ENCODE measurements at places on chromosomes 11 and 22. TPM values are rescaled to one million over a fixed set of nuclear protein-coding genes. Genes with fewer than 3 reads are reported as not detected.
A peak's percentile ranks its signal among the peaks of the same experiment; 100 is the strongest.

RAB30 gene
- 15.5 TPM for total RNA-seq

GRCh38 chr11:76653012-76653673 is 17.4 kb downstream of the LRRC32 start:
- no peak for DNase-seq
- H3K27me3 ChIP-seq, result no peaks in the 10 kb centered on the region
- peaks cover 8% of the 10 kb centered on the region for H3K36me3 ChIP-seq
- H3K4me3 ChIP-seq, result no peak overlapping the region
- peak overlapping the region; percentile 64 for H3K27ac ChIP-seq

- no peak overlapping the region for H3K27ac ChIP-seq
- H3K36me3 ChIP-seq, result no peaks in the 10 kb centered on the region
- H3K27me3 ChIP-seq, result no peaks in the 10 kb centered on the region
- no peak for DNase-seq
- no peaks in the 10 kb centered on the region for H3K4me1 ChIP-seq
- H3K4me3 ChIP-seq, result no peak overlapping the region
These were observed 624.5 kb downstream of the OPCML start for GRCh38 chr11:132907651-132908413.

ATM gene
- 91.3 TPM for total RNA-seq

TECTA gene
- 0.59 TPM for total RNA-seq

RHOD gene
- total RNA-seq, result 12.2 TPM

FGF3 gene
- total RNA-seq, result not detected

IRAG1 gene
- 12.9 TPM for total RNA-seq

TPBGL gene
- total RNA-seq, result 0.47 TPM

DNA sequence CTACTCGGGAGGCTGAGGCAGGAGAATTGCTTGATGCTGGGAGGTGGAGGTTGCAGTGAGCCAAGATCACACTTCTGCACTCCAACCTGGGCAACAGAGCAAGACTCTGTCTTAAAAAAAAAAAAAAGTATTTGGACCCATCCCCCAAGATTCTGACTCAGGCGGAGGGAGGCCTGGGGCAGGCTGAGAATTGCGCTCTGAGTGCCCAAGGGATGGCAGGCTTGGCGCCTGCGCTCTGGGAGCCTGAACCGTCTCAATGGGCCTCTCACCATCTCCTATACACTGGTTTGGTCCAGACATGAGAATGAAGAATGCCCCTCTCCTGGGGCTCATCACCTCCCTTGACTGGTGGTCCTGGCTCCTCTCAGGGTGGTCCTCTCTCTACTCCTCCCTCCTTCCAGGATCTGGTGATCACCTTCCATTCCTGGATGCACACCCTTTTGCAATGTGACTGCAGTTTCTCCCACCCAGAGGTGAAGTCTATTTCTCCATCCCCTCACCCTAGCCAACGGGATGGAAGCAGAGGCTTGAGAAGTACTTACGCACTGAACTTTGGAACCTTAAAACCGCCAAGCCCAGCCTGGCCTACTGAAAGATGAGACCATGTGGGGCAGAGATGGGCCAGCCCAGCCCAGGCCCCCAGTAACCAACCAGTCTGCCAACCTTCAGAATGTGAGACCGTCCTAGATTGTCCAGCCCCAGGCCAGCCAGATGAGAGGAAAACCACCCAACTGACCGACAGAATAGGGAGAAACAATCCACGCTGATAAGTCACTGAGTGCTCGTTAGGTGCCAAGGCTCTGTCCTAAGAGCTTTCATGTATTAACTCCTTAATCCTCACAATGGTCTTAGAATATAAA is 4.9 kb downstream of the POLR3H start:
- no peaks in the 10 kb centered on the region for H3K27me3 ChIP-seq
- H3K4me3 ChIP-seq, result no peak overlapping the region
- DNase-seq, result no peak

SCN4B gene
- total RNA-seq, result 6.0 TPM

CRACR2B gene
- total RNA-seq, result 43.6 TPM

DNA sequence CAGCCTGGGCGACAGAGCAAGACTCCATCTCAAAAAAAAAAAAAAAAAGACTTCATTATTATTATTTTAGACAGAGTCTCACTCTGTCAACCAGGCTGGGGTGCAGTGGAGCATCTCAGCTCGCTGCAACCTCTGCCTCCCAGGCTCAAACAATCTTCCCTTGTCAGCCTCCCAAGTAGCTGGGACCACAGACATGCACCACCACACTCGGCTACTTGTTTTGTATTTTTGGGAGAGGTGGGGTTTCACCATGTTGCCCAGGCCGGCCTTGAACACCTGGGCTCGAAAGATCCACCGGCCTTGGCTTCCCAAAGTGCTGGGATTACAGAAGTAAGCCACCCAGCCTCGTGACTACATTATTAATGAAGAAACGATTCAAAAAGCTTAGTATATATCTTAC is 5.3 kb upstream of the TYMP start:
- DNase-seq, result no peak
- no peaks in the 10 kb centered on the region for H3K36me3 ChIP-seq
- no peak overlapping the region for H3K4me3 ChIP-seq
- H3K27me3 ChIP-seq, result no peaks in the 10 kb centered on the region
- H3K4me1 ChIP-seq, result peaks cover 54% of the 10 kb centered on the region

GRCh38 chr11:101133190-101133589 is 3.6 kb upstream of the PGR start:
- H3K36me3 ChIP-seq, result no peaks in the 10 kb centered on the region
- peaks cover 12% of the 10 kb centered on the region for H3K27me3 ChIP-seq
- H3K27ac ChIP-seq, result no peak overlapping the region
- no peak overlapping the region for H3K4me3 ChIP-seq

DNA sequence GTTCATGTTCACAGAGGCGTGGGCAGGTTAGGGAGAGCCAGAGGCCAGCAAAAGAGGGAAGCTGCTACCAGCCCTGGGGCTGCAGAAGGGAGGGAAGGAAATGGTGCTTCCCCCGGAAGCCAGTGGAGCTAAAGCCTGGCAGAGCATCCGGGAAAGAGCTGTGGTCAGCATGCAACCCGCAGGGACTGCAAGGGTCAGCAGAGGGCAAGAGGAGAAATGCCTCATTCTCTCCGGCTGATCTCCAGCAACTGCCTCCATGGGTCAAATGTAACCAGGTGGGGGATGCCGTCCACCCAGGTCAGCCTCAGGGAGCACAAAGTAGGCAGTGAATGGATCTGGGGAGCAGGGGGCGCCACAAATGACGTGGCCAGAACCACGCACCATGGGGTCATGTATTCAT is 36.9 kb upstream of the PRR5 start:
- peaks cover 38% of the 10 kb centered on the region for H3K4me1 ChIP-seq
- H3K36me3 ChIP-seq, result no peaks in the 10 kb centered on the region
- DNase-seq, result peak; percentile 57
- H3K27ac ChIP-seq, result no peak overlapping the region

SLCO2B1 gene
- total RNA-seq, result 332 TPM

GRCh38 chr22:49726022-49726681 is 101.5 kb downstream of the BRD1 start:
- no peak overlapping the region for H3K27ac ChIP-seq
- peaks cover 12% of the 10 kb centered on the region for H3K4me1 ChIP-seq
- no peaks in the 10 kb centered on the region for H3K36me3 ChIP-seq
- no peak overlapping the region for H3K4me3 ChIP-seq

GRCh38 chr11:66327171-66328030 is 8.8 kb downstream of the RIN1 start:
- no peaks in the 10 kb centered on the region for H3K27me3 ChIP-seq
- H3K27ac ChIP-seq, result peak overlapping the region; percentile 46
- peaks cover 3% of the 10 kb centered on the region for H3K36me3 ChIP-seq
- DNase-seq, result no peak

DNA sequence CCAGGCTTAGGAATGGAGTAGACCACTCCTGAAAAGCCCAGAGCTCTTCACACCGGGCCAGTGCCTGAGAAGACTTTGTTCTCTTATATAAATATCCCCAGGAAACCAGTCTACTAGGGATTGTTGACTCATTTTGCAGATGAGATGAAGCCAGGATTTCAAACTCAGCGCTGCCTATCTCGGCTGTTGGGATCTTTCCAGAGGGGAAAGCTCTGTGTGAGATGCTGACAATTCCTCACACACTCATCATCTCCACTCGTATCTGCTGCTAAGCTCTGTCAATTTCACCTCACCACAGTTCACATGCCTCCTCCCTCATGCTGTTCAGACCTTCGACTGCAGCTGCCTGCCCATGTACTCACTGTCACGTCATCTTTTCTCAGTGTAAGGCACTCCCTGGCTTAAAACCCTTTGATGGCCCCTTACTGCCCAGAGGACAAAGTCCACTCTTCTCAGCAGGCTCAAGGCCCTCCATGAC is 12.5 kb downstream of the USH1C start:
- H3K27me3 ChIP-seq, result no peaks in the 10 kb centered on the region
- H3K4me1 ChIP-seq, result no peaks in the 10 kb centered on the region
- no peak for DNase-seq
- no peaks in the 10 kb centered on the region for H3K36me3 ChIP-seq
- no peak overlapping the region for H3K4me3 ChIP-seq

DNA sequence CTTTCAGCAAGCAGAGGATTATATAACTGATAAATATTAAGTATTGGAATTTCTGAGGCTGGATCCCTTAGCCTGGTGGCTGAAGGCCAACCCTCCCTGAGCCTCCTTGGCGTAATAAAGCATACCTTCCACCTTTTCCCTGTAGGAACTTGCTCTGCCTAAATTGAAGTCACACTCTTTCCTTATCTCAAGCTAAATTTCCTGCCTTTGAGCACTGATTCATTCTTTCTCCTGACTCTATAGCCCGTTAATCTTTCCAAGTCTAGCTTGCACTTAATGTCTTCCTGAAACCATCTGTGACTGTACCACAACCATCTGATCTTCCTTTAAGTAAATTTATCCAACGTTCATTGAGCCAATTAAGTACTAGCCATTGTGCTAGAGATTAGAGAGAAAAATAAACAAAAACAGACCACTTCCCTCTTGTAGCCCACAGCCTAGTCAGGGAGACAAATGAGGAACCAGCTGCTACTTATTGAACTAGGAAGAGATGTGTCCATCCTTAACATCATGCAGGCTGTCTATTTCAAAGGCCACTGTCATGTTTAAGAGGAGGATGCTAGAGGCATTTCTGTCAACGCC is 62.9 kb downstream of the GRK3 start:
- H3K4me1 ChIP-seq, result peaks cover 19% of the 10 kb centered on the region
- no peak overlapping the region for H3K4me3 ChIP-seq
- H3K36me3 ChIP-seq, result no peaks in the 10 kb centered on the region
- DNase-seq, result no peak

DNA sequence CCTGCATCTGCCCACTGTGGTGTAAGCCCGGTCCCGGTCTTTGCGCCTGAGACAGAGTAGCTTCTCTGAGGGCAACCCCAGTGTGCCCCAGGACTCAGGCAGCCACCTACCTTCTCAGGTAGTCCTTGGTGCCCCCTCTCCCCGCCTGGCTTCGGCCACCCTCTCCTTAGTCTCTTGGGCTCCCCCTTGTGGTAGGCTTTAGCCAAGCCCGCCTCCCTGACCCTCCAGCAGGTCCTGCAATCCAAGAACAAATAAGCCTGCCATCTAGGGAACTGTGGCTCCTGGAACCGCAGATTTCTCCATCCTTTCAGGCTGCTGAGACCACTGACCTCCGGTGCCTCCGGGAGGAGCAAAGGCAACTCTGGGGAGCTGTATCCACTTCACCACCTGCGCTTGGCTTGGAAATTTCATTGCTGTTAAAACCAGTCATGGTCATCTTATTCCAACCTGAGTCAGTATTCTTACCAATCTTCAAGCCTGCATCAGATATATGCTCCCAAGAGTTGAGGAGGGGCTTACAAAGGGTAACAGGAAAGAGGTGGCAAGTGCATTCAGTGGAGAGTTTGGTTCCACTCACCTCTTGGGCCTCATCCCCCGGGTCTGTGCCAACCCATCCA is 52.8 kb upstream of the TENM4 start:
- no peak overlapping the region for H3K4me3 ChIP-seq
- H3K36me3 ChIP-seq, result no peaks in the 10 kb centered on the region
- no peaks in the 10 kb centered on the region for H3K27me3 ChIP-seq
- no peaks in the 10 kb centered on the region for H3K4me1 ChIP-seq

GRCh38 chr11:21195995-21196394 is 526.6 kb downstream of the NELL1 start:
- H3K27me3 ChIP-seq, result no peaks in the 10 kb centered on the region
- no peaks in the 10 kb centered on the region for H3K36me3 ChIP-seq
- H3K27ac ChIP-seq, result no peak overlapping the region
- no peaks in the 10 kb centered on the region for H3K4me1 ChIP-seq
- no peak for DNase-seq

CFAP300 gene
- total RNA-seq, result 7.2 TPM

DNA sequence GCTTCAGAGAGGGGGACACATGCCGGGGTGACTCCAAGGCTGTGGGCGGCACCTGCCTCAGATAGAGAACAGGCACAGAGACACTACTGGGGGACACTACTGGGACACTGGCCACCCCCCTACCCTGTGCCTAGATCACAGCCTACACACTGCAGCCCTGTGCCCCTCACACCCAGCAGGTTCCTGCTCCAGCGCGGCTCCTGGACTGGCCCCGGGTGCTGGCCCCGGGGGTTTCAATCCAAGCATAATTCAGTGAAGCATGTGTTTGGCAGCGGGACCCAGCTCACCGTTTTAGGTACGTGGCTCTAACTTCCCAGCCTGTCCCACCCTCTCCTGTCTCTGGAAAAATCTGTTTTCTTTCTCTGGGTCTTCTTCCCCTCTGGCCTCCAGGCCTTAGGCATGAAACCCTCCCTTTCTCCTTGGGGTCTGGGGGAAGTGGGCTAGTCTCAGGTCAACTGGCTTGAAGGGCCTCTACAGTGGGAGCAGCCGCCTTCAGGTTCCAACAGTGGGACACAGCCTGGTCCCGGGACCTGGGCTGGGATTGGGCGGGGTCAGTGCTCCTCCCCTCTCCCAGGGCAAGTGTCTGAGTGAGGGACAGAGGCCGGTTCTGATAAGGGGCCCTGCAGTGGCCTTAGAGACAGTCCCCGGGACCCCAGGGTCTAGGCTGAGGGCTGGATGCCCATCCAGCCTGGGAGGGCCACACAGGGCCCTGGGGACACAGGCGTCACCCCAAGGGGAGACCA is 98.8 kb downstream of the CRYBB2 start:
- H3K4me3 ChIP-seq, result no peak overlapping the region
- H3K36me3 ChIP-seq, result no peaks in the 10 kb centered on the region
- peaks cover 4% of the 10 kb centered on the region for H3K27me3 ChIP-seq
- H3K4me1 ChIP-seq, result no peaks in the 10 kb centered on the region
- H3K27ac ChIP-seq, result no peak overlapping the region

HORMAD2 gene
- total RNA-seq, result not detected

DNA sequence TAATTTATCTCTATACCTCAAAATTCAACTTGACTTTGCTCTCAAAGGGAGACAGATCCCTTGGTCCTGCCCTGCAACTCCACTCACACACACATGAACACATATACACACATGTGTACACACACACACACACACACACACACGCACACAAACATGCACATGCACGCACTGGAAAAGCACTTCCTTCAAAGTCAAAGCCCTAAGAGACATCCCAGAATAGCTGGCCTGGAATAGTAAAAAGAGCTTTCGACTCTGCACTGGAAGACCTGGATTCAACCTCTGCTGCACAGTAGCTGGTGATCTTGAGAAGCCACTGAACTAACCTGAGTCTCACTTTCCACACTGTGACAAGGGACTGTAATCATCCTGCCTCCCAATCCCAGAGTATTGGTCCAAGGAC is 26.8 kb downstream of the TENM4 start:
- DNase-seq, result no peak
- H3K27ac ChIP-seq, result no peak overlapping the region
- no peaks in the 10 kb centered on the region for H3K27me3 ChIP-seq
- no peak overlapping the region for H3K4me3 ChIP-seq
- H3K36me3 ChIP-seq, result no peaks in the 10 kb centered on the region

PRR5L gene
- total RNA-seq, result 24.9 TPM

All from lower lobe of right lung (tissue), 2 donors.